Progenitor cell of endocrine pancreas (in vitro differentiated cells): ENCODE measurements at places on chromosomes 5 and 9. TPM values are rescaled to one million over a fixed set of nuclear protein-coding genes. Genes with fewer than 3 reads are reported as not detected.
A peak's percentile ranks its signal among the peaks of the same experiment; 100 is the strongest.

The SPINK4 gene
- 0.91 TPM in 1 of 2 replicates, not detected in the other for total RNA-seq

The AK8 gene
- 1.1 and 1.9 TPM in 2 replicates for total RNA-seq

DNA sequence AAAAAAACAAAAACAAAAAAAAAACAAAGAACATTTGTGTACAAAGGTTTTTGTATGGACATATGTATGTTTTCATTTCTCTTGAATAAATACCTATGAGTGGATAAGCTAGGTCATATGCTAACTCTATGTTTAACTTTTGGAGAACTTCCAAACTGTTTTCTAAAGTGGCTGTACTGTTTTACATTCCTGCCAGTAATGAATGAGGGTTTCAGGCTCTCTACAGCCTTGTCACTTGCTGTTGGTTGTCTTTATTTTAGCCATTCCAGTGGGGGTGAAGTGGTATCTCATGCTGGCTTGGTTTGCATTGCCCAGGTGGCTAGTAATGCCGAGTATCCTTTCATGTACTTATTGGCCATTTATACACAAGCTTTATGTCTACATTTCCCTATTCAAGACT is 9.1 kb upstream of the TRIO start:
- DNase-seq: no peak

- peak; percentile 39 for DNase-seq
Observed at GRCh38 chr9:8857068-8857925, 1057.7 kb upstream of the DMAC1 start.

The SMIM33 gene
- total RNA-seq: not detected in 2 replicates

DNA sequence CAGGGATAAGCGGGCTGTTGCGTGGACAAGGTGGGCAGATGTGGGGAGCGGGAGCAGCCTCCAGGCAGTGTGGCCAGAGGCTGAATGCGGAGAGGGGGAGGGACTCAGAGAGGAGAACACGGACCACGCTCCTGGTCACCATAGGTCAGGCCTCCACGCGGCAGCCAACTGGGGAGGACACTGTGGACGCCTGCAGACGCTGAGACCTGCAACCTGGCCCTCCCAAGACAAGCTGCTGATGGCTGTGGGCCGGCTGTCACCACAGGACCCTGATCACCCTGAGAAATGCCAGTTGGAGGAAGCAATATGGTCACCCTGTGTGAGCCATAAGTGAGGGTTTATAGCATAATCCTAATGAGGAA is 16.8 kb downstream of the LPCAT1 start:
- DNase-seq: no peak

DNA sequence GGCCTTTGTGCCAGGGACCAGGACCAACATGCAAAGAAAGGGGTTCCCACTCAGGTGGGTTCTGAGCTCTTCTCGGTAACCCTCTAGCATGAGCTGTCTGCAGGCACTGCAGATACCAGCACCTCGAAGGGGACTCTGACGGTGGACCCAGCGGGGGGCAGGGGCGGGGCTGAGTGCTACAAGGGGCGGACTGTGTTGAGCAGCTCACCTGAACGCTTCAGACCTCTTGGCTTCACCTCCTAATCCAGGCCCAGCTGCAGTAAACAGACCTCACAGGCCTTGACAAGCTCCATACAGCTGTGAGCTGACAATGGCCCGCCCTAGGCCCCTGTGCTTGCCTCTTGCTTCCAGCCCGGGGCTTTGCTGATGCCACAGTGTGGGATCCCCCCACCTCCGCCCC is 48.4 kb downstream of the C9orf50 start:
- no peak for DNase-seq

The UBAP1 gene
- 45.6 and 47.6 TPM in 2 replicates for total RNA-seq

- DNase-seq: no peak
Observed at GRCh38 chr5:134887593-134888159, 13.5 kb downstream of the TXNDC15 start.

DNA sequence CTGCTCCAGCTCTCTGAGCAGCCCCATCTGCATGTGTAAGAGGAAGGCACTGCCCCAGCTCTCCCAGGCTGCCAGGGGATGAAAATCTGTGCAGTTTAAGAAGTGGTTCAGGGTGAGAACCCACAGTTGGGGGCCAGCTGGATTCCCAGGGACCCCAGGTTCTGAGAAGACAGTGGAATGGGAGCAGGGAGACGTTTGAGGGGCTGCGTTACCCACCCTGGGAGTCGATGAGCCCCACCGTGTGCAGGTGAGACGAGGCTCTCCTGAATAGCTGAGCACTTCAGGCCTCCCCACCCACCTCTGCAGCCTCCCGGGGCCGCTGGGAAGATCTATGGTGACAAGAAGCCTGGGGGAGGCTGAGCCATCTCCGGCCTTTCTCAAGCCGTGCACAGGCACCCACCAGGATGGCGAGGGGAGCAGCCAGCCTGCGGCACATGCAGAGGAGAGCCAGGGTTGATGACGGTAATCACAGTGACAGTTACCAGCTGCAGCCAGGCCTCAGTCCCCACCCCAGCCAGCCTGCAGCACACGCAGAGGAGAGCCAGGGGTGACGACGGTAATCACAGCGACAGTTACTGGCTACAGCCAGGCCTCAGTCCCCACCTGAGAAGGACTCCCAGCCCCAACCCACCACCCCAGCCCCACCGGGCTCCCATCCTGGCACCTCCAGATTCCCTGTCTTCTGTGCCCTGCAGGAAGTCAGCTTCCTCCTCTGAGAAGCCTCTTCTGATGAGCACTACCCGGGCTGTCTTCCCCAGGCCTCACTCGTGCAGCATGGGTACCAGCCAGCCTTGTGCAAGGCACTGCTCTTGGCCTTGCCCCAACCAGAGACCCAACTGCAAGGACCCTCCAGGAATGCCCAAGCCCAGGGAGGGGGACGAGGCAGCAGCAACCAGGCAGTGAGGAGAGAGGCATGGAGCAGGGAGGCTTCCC is 150.8 kb upstream of the PPP1R26 start:
- DNase-seq: no peak

DNA sequence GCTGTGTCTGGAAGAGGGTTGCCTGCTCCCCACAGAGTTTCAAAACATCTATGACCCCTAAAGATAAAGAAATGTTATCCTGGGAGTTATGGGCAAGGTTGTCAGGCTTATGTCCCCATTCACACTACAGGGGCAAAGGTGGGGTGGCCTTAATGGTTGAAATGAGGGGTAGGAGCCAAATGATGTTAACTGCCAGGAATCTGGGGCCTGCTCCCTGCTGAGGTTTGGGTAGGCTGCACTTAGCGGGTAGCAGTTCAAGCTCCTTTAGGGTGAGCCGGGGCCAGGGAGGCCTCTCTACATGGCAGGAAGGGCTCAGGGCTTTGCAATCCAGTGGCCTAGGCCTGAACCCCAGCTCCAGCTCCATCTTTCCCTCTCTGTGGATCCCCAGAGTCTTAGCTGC is 3.0 kb downstream of the FGF18 start:
- DNase-seq: no peak

The CRB2 gene
- total RNA-seq: 7.1 and 8.4 TPM in 2 replicates
